Tracheal epithelial cell (primary cell): ENCODE measurements at places on chromosomes 5 and 9. TPM values are rescaled to one million over a fixed set of nuclear protein-coding genes. Genes with fewer than 3 reads are reported as not detected.

The PDCD1LG2 gene
- total RNA-seq, result 6.3 TPM in 1 of 2 replicates, not detected in the other

The ANKDD1B gene
- total RNA-seq, result 0.72 and 1.5 TPM in 2 replicates

The PCDHGB3 gene
- 0.24 and 0.43 TPM in 2 replicates for total RNA-seq

The LHX3 gene
- total RNA-seq, result not detected in 2 replicates

The GADD45G gene
- total RNA-seq, result 0.64 TPM in 1 of 2 replicates, not detected in the other

The INSL6 gene
- total RNA-seq, result not detected in 2 replicates

The ACTBL2 gene
- total RNA-seq, result 0.21 and 2.2 TPM in 2 replicates

The NOXA1 gene
- 1.9 and 2.2 TPM in 2 replicates for total RNA-seq

The C5 gene
- 0.48 and 1.7 TPM in 2 replicates for total RNA-seq

The ADGRD2 gene
- total RNA-seq, result 0.21 TPM in 1 of 2 replicates, not detected in the other

The ZNF618 gene
- total RNA-seq, result 1.7 and 3.0 TPM in 2 replicates

The TRIM7 gene
- total RNA-seq, result 28.2 and 43.3 TPM in 2 replicates

The PDE6A gene
- total RNA-seq, result under 0.01 TPM in 1 of 2 replicates, not detected in the other

The CD14 gene
- 1.4 and 6.8 TPM in 2 replicates for total RNA-seq

The OLFML2A gene
- 20.2 and 25.1 TPM in 2 replicates for total RNA-seq

The GRM6 gene
- not detected in 2 replicates for total RNA-seq

The PLPPR1 gene
- total RNA-seq, result under 0.01 TPM in 1 of 2 replicates, not detected in the other

The IFNW1 gene
- total RNA-seq, result not detected in 2 replicates

The RCL1 gene
- 17.8 and 24.9 TPM in 2 replicates for total RNA-seq

The LCN10 gene
- total RNA-seq, result under 0.01 TPM in 1 of 2 replicates, not detected in the other

The FOXD4L6 gene
- total RNA-seq, result not detected in 2 replicates

The CCDC187 gene
- under 0.01 TPM in 1 of 2 replicates, not detected in the other for total RNA-seq

The ZNF367 gene
- 0.85 and 2.2 TPM in 2 replicates for total RNA-seq

The CERT1 gene
- 20.2 and 22.0 TPM in 2 replicates for total RNA-seq

The FBN2 gene
- 21.2 and 38.6 TPM in 2 replicates for total RNA-seq

The YTHDC2 gene
- 12.3 and 17.9 TPM in 2 replicates for total RNA-seq

The DDX4 gene
- total RNA-seq, result not detected in 2 replicates

The ATOX1 gene
- total RNA-seq, result 45.8 and 55.2 TPM in 2 replicates

The KLHL3 gene
- total RNA-seq, result 1.1 and 4.8 TPM in 2 replicates

The SPATA31C1 gene
- not detected in 2 replicates for total RNA-seq

The RAD23B gene
- total RNA-seq, result 131 and 133 TPM in 2 replicates

The CKMT2 gene
- total RNA-seq, result not detected in 2 replicates
